ENCODE measurements at places on chromosomes 12 and 14. TPM values are rescaled to one million over a fixed set of nuclear protein-coding genes. Genes with fewer than 3 reads are reported as not detected.

DNA sequence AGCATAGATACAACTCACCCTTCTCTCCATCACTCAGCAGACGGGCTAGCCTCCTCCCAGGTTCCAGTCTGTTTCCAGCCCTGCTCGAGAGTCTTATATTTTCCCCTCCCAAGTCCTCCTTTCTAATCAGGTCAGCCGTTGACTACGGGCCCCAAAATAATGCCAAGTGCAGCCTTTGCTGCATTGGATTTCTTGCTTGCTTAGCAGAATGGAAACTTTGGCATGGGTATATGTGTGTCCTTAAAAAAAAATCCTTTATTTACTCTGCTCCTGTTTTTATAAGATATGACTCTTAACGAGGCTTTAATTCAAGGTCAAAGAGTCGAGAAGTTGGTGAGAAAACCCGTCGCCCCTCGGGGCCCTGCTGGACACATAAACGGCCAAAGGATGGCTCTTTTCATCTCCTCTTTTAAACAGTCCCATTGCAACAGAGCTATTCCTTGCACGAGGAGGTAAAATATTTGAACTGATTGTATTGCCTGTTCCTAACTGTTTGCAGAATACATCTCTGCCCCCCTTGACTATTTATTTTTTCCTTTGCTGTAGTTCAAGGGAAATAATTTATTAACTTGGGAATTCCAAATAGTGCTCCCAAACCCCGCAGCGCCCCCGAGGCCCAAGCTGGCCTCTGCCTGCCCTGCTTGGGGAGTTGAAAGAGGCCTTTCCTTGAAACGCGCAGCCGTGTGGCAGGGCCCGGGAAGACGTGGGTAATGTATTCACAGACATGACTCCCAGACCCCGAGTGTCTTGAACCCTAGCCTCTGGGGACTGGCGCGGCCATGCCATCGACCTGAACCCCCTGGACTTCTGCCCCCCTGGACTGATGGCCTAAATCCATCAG is 156.5 kb upstream of the MYL2 start:
- no peak for DNase-seq

GRCh38 chr12:112413855-112414625 is 4.6 kb upstream of the RPL6 start:
- no peak for DNase-seq

DNA sequence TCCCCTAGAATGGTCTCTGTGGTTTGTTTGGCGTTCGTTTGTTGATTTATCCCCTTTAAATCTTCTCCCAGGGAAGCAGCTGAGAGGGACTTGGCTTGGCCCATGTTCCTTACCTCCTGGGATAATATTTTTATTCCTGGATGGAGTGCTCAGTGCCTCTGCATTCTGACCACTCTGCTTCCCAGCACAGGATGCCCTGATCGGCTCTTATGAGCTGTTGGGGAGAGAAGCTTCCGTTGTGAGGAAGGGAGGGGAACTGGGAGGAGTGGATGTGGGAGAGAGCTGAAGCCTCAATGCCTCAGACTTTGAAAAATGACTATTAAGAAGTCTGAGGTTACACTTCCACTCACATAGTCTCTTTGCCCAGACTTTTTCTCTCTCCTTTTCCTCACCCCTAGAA is 114.8 kb downstream of the SMOC1 start:
- DNase-seq: no peak

DNA sequence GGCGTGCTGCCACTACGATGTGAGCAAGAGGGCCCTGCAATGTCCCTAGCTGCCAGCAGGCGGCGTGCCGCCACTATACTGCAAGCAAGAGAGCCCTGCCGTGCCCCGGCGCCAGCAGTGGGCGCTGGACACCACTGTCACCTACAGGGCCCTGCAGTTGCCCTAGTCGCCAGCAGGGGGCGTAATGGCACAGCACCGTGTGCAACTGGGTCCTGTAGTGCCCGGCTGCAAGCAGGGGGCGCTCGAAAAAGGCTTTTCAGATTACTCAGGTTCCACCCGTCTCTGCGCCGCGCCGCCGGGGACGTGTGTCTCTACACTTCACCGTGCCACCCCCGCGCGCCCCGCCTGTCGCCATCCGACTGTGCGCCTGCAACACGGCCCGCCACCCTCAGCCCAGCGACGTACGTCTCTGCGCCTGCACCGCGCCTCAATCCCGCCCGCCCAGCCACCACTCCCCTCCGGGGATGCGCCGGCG is 1356.9 kb downstream of the TMEM121 start:
- DNase-seq: no peak

GRCh38 chr12:3036901-3037600 is 40.1 kb upstream of the TSPAN9 start:
- no peak for DNase-seq

GRCh38 chr14:41380017-41380416 is 226.7 kb upstream of the LRFN5 start:
- DNase-seq: no peak

- DNase-seq: no peak
These were observed 18.4 kb downstream of the AKT1 start for GRCh38 chr14:104776961-104777807.

The C1RL gene
- polyA plus RNA-seq: 43.1 TPM

DNA sequence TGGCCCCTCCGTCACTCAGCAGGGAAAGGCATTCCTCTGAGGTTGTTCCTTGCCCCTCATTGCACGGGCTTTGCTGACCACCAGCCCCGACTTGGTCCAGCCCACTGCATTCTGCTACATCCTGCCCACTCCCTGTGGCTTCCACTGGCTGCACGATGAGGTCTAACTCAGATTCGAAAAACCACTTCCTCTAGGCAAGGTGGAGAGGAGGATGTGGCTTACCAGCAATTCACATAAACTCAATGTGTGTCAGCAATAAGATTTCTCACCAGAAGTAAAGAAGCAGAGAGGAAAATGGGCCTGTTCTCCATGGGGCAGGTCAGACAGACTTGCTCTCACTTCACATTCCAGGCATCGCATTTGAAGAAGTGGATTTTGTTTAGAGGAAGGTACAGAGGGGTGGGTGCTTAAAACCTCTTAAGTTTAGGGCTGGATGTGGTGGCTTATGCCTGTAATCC is 14.7 kb downstream of the GPR68 start:
- no peak for DNase-seq

DNA sequence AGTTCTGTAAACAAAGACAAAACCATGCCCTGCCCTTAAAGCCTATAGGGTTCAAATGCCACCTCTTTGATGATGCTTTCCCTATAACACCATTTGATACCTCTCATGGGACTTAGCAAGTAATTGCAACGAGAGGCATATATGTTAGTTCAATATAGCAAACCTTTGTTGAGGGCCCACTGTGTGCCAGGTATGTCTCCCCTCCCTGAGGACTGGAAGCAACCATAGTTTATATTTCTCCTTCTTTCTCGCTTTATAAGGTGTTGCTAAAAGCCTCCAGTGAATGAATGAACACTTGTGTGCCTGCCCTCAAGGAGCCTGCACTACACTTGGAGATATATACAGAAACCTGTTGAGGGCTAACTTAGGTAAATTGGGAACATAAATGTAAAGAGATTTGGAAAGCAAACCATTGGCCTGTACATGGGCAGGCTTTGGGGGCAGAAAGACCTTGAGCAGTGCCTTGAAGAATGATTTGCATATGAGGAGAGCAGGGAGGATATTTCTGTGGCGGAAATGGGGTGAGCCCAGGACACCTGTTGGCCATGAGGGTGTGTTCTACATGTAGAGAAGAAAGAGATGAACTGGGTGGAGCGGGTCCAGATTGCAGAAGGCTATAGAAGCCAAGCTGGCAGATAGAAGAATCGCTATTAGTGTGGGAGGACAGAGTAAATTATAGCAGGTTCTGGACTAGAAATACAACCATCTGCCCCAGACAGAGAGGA is 1.8 kb upstream of the CKAP4 start:
- DNase-seq: no peak

- DNase-seq: peak; percentile 67
These were observed 1.3 kb upstream of the RASSF3 start for GRCh38 chr12:64608901-64609535.

GRCh38 chr12:125053821-125054220 is 11.4 kb upstream of the AACS start:
- no peak for DNase-seq

DNA sequence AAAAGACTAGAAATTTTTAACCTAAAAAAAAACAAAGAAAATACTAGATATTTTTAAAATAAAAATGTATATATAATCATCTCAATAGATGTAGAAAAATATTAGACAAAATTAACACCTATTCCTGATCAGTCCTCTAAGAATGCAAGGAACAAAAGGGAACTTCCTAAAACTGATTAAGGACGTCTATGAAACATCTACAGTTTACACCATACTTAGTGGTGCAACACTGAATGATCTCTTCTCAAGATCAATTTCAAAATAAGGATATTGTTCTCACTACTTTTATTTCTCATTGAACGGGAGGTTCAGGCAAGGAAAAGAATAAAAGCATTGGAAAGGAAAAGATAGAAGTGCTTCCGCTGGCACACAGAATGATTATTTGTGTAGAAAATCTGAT is 16.0 kb downstream of the OLR1 start:
- DNase-seq: no peak

DNA sequence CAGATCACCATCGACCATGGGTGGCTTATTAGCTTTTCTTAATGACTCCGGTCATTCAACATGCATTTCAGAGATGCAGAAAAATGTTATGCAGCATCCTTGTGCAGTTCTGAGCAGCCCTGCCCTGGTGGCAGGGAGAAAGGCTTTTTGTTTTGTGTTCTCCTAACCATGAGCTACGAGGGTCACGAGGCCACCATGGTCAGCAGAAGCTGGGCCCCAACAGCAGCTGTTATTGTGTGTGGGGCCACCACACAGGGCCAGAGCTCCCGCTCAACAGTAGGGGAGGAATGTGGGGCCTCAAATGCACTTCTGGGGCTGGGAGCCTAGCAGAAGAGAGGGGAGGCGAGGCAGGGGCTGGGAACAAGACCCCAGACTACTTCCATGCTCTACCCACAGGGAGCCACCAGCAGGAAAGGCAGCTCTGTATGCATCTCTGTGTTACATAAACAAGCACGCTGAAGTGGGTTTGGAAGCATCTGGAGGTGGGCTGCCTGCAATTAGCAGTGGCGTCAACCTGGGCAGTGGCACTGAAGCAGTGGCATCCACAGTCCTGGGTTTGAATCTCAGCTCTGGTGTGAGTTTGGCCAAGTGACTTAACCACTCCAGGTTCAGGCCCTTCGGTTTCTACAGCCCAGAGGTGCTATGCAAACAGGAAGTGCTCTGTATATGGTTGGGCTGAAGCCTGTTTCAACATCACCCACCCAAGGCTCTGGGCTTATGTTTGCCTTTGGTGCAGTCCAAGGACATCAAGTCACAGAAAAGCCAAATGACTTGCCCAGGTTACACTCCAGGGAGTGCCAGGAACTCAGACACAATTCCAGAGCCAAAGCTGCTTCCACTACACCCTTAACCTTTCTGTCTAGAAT is 16.3 kb downstream of the GLTP start:
- DNase-seq: no peak

The RGS6 gene
- 1.9 TPM for polyA plus RNA-seq

The IKBIP gene
- polyA plus RNA-seq: 26.0 TPM

The MMP14 gene
- 127 TPM for polyA plus RNA-seq

All from left renal cortex interstitium (tissue), 4 donors.